Psoas muscle (tissue), 8 donors: ENCODE measurements at places on chromosomes 1 and 21. TPM values are rescaled to one million over a fixed set of nuclear protein-coding genes. Genes with fewer than 3 reads are reported as not detected.

- no peak for DNase-seq
These were observed 60.3 kb downstream of the FAAP20 start for GRCh38 chr1:2134266-2134620.

DNA sequence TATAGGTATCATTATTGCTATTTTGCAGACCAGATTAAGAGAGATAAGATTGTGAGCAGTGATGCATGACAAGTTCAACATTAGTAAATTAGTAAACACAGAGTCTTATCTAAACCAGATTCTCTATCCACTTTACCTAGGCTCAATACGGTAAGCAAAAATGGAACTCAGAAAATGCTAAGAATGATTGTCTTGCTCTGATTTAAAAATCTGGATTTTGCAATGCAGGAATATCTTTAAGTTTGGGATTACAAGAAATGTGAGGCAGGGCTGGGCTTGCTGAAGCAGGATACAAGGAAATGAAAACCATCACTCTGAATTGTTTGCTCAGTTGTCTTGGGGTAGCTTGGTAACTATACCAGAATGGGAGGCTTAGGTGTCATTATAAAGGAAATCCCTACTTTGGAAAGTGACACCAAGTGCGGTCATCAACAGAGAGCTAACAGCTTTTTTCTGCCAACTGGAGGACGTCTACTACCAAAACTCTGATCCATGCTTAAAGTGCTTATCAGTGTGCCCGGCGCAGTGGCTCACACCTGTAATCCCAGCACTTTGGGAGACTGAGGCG is 332.7 kb upstream of the RUNX1 start:
- DNase-seq = no peak

GRCh38 chr1:181397845-181398244 is 85.5 kb upstream of the CACNA1E start:
- no peak for DNase-seq

DNA sequence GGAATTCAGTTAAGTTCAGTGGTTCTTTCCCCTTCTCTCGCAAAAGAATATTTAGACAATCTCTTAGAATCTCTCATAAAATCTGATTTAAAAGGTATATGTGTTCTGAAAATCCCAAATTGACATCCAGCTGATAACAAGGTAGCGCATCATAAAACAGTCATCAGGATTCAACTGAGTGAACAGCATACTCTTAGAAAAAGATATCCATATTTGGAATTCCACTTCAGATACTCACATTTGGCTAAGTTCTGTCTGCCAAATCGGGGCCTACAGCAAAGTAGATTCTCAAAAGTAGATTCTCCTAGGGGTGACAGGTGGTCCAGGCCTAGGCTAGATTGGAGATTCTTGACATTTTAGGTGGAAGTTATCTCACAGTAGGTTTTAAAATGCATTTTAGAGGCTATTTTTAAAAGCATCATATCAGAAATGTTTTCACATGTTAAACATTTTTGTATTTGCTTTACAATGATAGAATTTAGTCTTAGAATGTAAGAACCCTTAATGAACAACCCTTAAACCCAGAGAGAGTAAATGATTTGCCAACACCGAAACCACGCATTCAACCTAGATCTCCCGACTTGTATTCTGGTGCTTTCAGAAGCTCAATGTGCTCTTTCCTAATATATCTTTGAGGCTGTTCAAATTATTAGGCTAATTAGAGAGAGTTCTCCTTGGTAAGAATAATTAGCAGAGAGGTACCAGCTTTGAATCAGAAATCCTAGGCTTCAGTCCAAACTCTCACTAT is 318.9 kb downstream of the LMO4 start:
- DNase-seq = no peak

- DNase-seq = no peak
These were observed 45.4 kb downstream of the NEK7 start for GRCh38 chr1:198201956-198202784.

GRCh38 chr1:27609210-27609555 is 5.2 kb upstream of the AHDC1 start:
- no peak for DNase-seq

- no peak for DNase-seq
These were observed 55.9 kb downstream of the HHAT start for GRCh38 chr1:210384625-210385024.

DNA sequence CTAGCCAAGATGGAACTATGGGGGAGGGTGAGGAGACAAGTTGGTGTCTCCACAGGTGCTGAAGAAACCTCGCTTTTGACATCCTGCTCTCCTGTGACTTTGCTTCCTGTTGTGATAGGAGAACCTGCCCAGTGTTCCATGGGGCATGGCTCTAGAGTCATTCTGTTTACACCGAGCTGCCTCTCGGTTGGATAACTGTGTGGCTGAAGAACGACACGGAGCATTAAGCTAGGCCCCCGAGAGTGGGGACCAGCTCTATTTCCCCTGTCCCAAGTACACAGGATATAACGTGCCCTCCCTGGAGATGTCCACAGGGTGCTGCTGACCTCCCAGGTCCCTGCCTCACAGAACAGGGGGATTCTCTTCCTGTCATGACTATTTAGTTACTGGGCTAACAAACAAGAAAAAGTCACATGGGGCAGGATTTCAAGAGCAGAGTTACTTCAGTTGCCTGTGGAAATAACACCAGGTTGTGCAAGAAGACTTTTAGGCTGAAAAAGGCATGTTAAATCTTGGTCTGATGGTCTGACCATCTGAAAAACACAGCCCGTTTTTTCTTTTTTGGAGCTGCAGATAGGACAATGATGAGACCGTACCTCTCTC is 29.4 kb upstream of the PPP2R5A start:
- no peak for DNase-seq

- no peak for DNase-seq
These were observed 146.8 kb upstream of the TMPRSS15 start for GRCh38 chr21:18550361-18550760.

- DNase-seq = no peak
These were observed 6.6 kb upstream of the TP53BP2 start for GRCh38 chr1:223852337-223852736.

DNA sequence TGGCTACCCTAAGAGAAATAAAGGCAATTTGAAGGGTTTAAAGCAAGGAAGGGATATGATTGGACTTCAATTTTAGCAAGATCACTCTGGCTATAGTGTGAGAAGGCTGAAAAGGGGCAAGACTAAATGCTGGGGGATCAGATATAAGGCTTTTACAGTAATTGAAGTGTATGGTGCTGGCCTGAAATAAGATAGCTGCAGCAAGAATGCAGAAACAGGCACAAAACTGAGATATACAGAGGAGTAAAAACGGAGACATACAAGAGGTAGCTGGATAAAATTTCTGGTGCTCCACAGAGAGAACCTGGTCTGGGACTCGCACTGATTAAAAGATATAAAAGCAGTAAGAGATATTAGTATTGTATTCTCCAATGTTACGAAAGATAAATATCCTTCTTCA is 92.0 kb downstream of the DENND1B start:
- DNase-seq = no peak

DNA sequence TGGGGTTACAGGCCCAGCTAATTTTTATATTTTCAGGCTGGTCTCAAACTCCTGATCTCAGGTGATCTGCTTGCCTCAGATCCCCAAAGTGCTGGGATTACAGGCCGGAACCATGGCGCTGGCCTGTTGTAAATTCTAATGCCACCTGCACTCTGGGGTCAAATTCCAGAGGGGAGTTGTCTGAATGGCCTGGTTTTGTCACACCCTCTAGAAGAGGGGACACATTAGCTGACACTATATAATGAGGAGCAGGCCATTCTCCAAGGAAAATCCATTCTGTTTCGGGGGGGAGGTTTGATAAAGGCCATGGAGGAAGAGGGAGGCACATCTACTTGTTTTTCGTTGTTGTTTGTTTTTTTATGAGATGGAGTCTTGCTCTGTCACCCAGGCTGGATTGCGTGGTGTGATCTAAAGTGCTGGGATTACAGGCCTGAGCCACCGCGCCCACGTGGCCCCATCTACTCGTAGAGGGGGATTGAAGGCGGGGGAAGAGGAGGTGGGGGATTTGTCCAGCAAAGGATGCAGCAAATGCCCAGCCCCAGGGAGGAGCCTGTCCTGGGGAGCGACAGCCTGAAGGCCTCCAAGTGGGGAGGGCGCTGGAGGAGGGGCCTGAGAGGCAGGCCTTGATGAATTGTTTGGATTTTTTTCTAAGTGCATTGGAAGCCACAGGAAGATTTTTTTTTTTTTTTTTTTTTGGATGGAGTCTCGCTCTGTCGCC is 78.4 kb upstream of the SLC45A1 start:
- no peak for DNase-seq

DNA sequence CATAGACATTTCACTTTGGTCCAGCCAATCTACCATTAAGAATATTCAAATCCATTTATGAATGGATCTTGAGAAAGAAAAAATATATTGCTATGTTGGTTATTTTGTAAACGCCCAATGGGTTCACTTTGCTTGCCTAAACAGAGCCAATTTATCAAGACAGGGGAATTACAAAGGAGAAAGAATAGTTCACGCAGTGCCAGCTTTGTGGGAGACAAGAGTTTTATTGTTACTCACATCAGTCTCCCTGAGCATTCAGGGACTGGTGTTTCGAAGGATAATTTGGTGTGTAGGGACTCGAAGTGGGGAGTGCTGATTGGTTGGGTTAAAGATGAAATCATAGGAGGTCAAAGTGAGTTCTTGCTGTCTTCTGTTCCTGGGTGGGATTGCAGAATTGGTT is 135.3 kb downstream of the GABPA start:
- no peak for DNase-seq

DNA sequence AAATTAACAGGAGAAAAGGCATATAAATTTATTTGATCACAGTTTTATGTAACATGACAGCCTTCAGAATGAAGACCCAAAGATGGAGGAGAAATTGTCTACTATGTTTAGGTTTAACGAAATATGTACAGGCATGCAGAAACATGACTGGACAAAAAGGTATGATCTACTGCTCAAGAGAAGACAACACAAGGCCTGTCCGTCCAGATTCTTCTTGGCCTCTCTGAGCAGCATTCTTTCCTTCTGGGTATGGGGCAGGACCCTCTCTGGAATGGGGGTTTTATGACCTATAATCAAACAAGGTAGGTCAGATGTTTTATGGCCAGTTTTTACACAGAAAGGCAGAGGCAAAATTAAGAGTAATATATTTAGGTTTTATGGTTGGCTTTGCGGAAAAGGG is 13.5 kb upstream of the SYNJ1 start:
- DNase-seq = no peak

DNA sequence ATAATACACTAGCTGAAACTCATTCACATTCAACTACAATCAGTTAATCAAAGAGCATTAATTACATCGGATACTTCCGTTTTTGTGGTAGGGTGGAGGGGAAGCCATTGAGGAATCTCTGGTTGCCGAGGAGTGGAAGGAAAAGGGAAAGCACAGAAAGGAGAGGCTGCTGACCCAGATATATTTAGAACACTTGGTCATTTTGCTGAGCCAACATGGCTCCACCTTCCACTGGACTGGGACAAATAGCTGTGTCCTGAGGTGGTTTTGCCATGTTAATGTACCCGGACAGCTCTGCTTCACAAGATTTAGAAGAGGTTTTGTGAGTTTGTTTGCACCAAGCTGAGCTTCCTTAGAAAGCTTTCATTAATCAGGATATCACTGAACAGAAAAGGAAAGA is 26.2 kb downstream of the ASTN1 start:
- no peak for DNase-seq

DNA sequence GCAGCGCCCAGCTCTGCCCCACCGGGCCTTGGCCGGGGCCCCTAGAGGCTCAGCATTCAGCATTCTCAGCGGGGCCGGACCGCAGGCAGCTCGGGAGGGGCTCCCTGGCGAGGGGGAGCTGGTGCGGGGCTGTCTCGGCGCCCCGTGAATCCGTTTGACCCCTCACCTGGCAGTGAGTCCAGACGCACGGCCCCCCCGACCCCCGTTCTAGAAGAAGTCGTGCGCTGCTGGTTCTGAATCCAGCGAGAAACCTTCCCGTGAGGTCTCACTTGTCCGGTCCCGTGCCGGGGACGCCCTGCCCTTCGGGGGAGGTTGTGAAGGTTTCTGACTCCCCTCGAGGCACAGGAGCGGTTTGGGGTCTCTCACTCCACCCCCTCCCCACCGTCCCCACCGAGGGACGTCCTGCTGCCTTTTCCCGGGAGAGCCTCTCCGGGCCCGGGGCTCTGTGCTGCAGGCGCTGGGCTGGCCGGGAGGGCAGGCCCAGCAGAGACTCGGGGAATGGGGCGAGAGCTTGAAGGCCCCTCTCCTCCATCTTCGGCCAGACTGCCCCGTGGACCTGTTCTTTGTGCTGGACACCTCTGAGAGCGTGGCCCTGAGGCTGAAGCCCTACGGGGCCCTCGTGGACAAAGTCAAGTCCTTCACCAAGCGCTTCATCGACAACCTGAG is 655 bp downstream of the COL6A1 start:
- DNase-seq = peak; percentile 39

DNA sequence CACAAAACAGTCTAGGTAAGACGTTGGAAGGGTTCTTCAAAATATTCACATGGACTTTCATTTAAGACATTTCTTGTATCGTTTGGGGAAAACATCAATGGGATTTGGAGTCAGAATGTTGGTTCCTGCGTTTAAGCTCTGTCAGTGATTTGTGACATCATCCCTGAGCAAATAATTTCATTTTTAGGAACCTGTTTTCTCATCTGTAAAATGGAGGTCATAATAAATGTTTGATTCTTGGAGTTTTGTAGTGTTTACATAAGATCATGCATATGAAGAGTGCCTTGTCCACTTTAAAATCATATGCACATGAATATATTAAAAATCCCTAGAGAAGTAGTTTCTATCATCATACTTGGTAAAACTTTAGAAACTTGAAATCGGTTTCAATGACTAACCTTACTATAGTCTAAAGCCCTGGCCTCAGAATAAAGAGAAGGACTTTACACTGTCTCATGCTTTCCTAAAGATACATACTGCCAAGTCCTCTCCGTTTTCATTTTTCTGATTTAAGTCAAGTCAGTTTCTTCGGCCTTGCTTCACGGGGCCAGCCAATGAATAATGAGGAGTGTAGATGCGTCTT is 178.4 kb downstream of the ADSS2 start:
- no peak for DNase-seq

- DNase-seq = no peak
These were observed 862.6 kb downstream of the USP25 start for GRCh38 chr21:16592381-16592780.

GRCh38 chr1:59755069-59755685 is 59.6 kb upstream of the HOOK1 start:
- no peak for DNase-seq

The CLCA4 gene
- 0.11 TPM for total RNA-seq

The ZNF695 gene
- not detected for total RNA-seq

The VWA1 gene
- total RNA-seq = 11.0 TPM

The RUNX3 gene
- total RNA-seq = 0.58 TPM

The LRRC53 gene
- not detected for total RNA-seq

The ZNF691 gene
- total RNA-seq = 4.8 TPM

The ST6GALNAC3 gene
- total RNA-seq = 4.2 TPM
